ENCODE measurements at places on chromosomes 4 and X. TPM values are rescaled to one million over a fixed set of nuclear protein-coding genes. Genes with fewer than 3 reads are reported as not detected.

Gene RPL36A
- total RNA-seq: 2,402 TPM

Gene ARHGAP36
- not detected for total RNA-seq

Gene VCX3A
- not detected for total RNA-seq

Gene WAS
- total RNA-seq: 0.21 TPM

Gene ZCCHC4
- total RNA-seq: 4.4 TPM

Gene DKK2
- not detected for total RNA-seq

Gene PRR32
- not detected for total RNA-seq

Gene CD38
- total RNA-seq: 10.1 TPM

Gene MAP7D2
- 5.2 TPM for total RNA-seq

Gene FHL1
- 24.0 TPM for total RNA-seq

Gene ABCG2
- total RNA-seq: 18.3 TPM

Gene PDCL2
- not detected for total RNA-seq

Gene SGMS2
- 23.9 TPM for total RNA-seq

Gene GAGE12E
- total RNA-seq: not detected

Gene CDKL5
- total RNA-seq: 7.1 TPM

Gene PRDM5
- total RNA-seq: 3.3 TPM

Gene NBDY
- total RNA-seq: 54.1 TPM

Gene HEPH
- not detected for total RNA-seq

Gene TCEAL7
- not detected for total RNA-seq

Gene PHKA1
- total RNA-seq: 24.5 TPM

Gene TLR10
- 0.03 TPM for total RNA-seq

Gene BGN
- total RNA-seq: not detected

Gene CASP3
- total RNA-seq: 21.2 TPM
